Fibroblast of villous mesenchyme (primary cell): ENCODE measurements at places on chromosomes 6 and 20. TPM values are rescaled to one million over a fixed set of nuclear protein-coding genes. Genes with fewer than 3 reads are reported as not detected.

The SOBP gene
- 1.3 and 1.9 TPM in 2 replicates for total RNA-seq

The HLA-B gene
- total RNA-seq = 475 and 661 TPM in 2 replicates

- DNase-seq = peak; percentile 22
These were observed 235.3 kb upstream of the CEP162 start for GRCh38 chr6:84462698-84463097.

DNA sequence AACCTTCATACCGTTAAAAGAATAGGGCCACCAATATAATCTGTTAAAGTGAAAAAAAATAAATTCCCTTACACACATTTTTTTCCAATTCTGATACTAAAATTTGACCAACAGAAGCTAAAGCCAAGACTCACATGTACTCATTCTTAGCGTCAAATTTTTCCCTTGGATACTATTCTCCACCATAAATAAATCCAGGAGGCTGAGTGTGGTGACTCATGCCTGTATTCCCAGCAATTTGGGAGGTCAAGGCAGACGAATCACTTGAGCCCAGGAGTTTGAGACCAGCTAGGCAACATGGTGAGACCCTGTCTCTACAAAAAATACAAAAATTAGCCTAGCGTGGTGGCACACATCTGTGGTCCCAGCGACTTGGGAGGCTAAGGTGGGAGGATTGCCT is 43.9 kb downstream of the SCML4 start:
- no peak for DNase-seq

The CHRNA4 gene
- not detected in 2 replicates for total RNA-seq
